ENCODE measurements at places on chromosomes 12 and 14.

DNA sequence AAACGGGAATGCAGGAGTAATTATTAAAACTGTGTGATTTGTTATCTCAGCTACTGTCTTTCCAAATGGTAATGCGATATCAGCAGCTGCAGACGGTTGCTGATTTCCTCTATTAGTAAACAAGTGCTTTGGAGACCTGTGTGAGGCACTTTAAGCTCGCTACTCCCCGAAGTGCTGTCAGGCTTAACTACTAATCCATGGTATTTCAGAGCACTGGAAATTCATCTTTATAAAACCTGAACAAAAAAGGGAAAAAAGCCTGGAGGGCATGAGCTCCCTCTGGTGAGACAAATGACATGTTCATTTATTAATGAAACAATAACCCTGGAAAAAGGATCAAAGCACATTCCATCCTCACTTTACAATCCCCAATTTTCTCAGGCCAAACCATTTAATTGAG, 143.6 kb upstream of the OTX2 start:
- DNase-seq, result no peak

- no peak for DNase-seq
Measured at GRCh38 chr14:76334316-76334715, 41.6 kb upstream of the ESRRB start.

DNA sequence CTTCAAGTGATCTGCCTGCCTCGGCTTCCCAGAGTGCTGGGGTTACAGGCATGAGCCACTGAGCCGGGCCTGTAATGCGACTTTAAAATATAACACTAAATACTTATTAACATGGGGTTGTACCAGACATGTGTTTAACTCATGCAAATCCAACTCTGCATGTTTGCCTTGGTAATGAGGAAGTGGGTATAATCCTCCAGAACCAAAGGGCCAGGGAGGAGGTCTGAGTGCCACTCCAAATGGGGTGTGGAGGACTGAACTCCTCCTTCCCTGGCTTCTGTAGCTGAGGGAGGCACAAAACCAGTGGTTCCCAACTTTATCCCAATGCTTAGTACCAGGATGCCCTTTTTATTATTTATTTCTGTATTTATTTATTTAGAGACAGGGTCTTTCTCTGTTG, 61.6 kb upstream of the MED13L start:
- no peak for DNase-seq

- DNase-seq, result no peak
Measured at GRCh38 chr12:53726946-53727309, 324 bp downstream of the CALCOCO1 start.

DNA sequence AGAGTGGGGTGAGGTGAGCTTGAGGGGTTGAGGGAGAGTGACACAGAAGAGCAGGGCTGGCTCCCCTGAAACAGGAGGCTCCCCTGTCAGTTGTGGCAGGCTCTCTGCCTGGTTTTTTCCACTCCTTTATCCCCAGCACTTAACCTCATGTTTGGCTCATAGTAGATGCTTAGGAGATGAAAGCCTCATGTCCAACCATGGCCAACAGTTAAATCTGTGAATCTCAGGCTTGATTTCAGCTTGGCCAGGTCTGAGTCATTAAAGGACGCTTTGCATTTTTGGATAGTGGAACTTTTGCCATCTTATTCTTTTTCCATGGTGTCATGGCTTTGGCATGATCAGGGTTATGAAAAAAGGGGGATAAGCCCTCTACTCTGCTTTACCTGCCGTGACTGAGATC, 117.2 kb downstream of the CACNA1C start:
- no peak for DNase-seq

GRCh38 chr12:2494486-2495192, 300.1 kb upstream of the FKBP4 start:
- DNase-seq, result no peak

DNA sequence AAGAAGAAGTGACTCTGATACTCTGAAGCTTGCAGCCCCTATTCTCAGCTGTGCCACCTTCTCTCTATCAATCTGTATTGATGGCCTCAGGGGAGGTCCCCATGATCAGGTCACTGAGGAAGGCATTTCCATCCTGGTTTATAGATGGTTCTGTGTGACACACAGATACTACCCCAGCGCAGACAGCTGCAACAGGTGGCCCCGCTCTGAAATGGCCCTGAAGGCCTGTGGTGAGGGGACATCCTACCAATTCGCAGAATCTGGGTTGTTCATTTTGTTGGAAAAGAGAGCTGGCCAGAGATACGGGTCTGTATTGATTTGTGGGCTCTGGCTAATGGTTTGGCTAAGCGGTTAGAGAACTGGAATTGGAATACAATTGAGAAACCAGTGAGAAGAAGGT, 21.7 kb downstream of the DLK1 start:
- no peak for DNase-seq

- DNase-seq, result no peak
Measured at GRCh38 chr14:34496007-34496678, 34.1 kb upstream of the SPTSSA start.

DNA sequence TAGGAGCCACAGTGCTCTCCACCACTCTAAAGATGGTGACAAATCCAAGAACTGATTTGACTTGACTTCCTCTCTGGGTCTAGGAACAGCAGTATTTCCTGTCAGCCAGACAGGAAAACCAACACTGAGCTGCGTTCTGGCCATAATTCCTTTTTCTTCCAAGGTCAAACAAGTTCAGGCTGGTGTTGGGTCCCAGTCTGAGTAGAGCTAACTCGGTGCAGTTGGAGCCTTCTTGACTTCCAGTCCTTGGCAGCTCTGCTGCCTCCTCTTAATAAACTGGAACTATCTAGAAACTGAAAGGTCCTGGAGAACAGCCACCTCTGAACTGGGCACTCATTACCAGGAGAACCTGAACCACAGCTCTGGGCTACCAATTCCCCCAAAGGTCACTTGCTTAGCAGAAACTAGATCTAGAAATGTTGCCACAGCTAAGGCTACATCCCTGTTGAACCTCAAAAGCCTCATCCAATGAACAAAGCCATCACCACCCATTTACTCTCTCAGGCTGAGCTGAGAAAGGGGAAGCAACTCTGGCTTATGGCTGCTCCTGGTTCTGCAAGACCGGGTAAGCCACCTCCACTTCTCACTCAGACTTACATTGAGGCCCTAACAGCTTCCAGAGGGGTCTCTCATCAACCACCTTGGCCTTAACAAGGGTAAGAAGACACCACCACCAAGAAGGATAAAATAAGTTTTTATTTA, 27.7 kb downstream of the MAX start:
- DNase-seq, result no peak

GRCh38 chr12:49954863-49955830, 4.6 kb downstream of the AQP2 start:
- no peak for DNase-seq

DNA sequence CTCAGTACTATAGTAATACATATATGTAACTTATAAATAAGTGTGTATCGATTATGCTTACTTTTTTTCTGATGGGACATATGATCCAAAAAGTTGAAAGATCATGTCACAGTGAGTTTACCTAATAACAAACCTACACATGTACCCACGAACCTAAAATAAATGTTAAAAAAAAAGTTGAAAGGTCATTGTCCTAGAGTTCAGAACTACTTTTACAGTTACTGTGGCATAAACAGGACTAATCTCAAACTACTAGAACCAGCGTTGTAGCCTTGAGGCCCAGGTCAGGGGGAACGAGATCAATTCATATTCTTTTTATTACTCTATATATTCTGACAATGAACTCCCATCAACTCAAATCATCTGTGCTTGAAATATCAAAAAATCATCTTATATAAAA, 81.8 kb downstream of the ITPR2 start:
- no peak for DNase-seq

- DNase-seq, result no peak
Measured at GRCh38 chr12:66011731-66012130, 118.8 kb downstream of the LLPH start.

- no peak for DNase-seq
Measured at GRCh38 chr14:30885840-30886740, 11.7 kb downstream of the COCH start.

- no peak for DNase-seq
Measured at GRCh38 chr12:122265476-122265875, 818 bp downstream of the VPS33A start.

GRCh38 chr12:130557886-130558765, 158.0 kb downstream of the RIMBP2 start:
- DNase-seq, result no peak

- no peak for DNase-seq
Measured at GRCh38 chr12:9745199-9745598, 12.3 kb upstream of the CLECL1 start.

DNA sequence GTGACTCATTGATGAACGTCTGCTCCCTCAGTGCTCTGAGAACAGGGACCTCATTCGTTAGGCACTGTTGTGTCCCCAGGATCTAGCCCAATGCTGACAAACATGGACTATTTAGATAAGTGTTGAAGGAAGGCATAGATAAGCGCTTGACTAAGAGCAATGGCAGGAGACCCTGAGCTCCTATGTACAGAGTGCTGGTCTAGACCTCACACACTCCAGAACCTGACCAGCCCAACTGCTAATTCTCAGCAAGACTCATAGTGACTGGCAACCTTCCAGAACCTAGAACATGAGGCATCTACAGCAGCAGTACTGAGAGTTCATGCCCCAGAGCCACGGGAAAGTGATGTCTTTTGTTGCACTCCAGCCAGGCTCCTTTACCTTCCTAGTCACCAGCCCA, 69.2 kb downstream of the CRACR2A start:
- DNase-seq, result no peak

GRCh38 chr12:59401862-59402261, 194.0 kb upstream of the SLC16A7 start:
- no peak for DNase-seq

DNA sequence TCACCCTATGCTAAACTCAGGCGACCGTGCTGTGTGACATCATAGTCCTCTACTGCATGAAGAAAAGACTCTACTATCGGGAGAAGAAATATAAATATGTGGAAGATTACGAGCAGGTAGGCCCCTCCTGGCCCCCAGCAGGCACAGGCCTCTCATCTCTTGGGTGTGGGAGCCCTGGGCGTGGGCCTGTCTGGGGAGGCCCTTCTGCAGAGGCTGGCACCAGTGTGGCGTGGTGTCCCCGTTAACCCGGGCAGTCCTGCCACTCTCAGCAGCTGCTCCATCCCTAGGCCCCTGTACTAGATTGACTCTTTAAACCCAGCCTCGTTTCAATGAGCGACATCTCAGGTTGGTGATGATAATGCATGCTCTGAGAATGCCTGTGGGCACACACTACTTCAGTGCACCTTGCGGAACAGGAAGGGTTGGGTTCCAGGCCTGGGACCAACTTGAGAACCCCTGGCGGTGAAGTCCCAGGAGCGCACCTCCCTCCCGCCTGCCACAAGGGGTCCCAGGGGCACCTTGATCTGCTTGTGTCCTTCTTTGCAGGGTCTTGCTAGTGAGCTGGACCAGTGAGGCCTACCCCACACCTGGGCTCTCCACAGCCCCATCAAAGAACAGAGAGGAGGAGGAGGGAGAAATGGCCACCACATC, 23.2 kb downstream of the P2RX4 start:
- DNase-seq, result no peak

- no peak for DNase-seq
Measured at GRCh38 chr12:23359975-23360701, 589.3 kb downstream of the SOX5 start.

GRCh38 chr14:100727086-100727872, 587 bp downstream of the DLK1 start:
- DNase-seq, result no peak

Measured in cortex of kidney (tissue), 1 donor.